T-helper 22 cell (primary cell): ENCODE measurements at places on chromosomes 2 and 18.

DNA sequence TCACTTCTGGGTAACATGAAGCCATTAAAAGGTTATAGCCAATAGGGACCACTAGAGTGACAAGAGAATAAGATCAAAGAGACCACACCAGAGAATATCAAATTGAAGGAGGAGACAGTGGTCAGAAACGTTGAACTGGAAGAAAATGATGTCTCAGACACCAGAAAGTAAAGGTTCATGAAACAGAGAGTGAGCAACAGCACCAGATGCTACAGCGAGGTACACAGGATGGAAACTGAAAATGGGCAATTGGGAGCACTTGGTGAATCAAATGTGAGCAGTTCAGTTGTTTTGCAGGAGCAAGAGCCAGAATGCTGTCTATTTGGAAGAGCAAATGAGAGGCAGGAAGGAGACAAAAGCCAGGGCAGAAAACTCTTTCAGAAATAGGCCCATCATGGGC lies 162.6 kb downstream of the SS18 start:
- DNase-seq: no peak

- no peak for DNase-seq
Measured at GRCh38 chr2:111034606-111035005, 86.1 kb upstream of the BCL2L11 start.

DNA sequence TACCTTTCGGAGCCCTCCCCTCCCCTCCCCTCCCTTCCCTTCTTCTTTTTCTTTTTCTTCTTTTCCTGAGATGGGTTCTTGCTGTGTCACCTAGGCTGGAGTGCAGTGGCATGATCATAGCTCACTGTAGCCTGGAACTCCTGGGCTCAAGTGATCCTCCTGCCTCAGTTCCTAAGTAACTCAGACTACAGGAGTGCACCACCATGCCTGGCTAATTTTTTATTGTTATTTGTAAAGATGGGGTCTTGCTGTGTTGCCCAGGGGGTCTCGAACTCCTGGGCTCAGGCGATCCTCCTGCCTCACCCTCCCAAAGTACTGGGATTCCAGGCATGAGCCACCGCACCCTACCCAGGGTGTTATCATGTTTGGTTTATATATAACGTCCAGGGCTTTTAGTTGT lies 66.7 kb downstream of the ASB1 start:
- DNase-seq: no peak

- no peak for DNase-seq
Measured at GRCh38 chr18:12863687-12864216, 20.3 kb downstream of the PTPN2 start.

- DNase-seq: no peak
Measured at GRCh38 chr2:70828115-70828514, 7.5 kb downstream of the CD207 start.

- no peak for DNase-seq
Measured at GRCh38 chr2:19050354-19050753, 308.1 kb downstream of the OSR1 start.

- DNase-seq: no peak
Measured at GRCh38 chr2:118102433-118103082, 14.3 kb downstream of the INSIG2 start.

- no peak for DNase-seq
Measured at GRCh38 chr2:9952856-9953503, 1.5 kb downstream of the GRHL1 start.

DNA sequence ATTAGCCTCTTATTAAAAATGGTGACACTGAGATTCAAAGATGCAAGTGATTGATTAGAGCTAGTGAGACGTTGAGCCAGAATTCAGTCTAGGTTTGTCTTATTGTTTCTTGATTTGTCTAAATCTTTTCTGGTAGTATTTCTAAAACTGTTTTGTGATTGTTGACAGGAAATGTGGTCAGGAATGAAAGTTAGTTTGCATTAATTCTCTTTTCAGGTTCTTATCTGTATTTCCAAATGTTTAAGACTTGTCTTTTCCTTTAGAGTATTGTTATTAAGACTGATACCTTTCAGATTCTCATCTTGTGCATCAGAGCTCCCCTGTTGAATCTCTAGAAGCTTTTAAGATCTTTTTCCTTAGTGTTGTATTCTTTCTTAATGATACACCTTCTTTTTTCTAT lies 89.3 kb downstream of the MBD5 start:
- no peak for DNase-seq

- no peak for DNase-seq
Measured at GRCh38 chr18:48667276-48668254, 128.7 kb downstream of the CTIF start.

- no peak for DNase-seq
Measured at GRCh38 chr2:8822218-8822617, 15.2 kb downstream of the KIDINS220 start.

DNA sequence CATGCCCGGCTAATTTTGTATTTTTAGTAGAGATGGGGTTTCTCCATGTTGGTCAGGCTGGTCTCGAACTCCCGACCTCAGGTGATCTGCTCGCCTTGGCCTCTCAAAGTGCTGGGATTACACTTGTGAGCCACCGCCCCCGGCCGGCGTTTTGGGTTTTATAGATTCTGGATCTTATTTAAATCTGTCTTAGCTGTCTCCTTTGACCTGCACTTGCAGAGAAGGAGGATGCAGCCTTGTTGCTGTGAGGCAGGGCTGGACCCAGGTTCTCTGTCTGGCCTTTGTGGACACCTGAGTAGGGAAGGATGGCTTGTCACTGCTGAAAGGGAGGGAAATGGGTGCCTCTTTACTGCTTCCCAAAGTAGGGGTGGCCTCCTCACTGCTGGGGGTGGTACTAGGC lies 83.0 kb upstream of the HS6ST1 start:
- DNase-seq: no peak

GRCh38 chr2:197284956-197285355 lies 25.6 kb downstream of the ANKRD44 start:
- DNase-seq: no peak

GRCh38 chr2:179604598-179604997 lies 256.8 kb downstream of the ZNF385B start:
- DNase-seq: no peak

DNA sequence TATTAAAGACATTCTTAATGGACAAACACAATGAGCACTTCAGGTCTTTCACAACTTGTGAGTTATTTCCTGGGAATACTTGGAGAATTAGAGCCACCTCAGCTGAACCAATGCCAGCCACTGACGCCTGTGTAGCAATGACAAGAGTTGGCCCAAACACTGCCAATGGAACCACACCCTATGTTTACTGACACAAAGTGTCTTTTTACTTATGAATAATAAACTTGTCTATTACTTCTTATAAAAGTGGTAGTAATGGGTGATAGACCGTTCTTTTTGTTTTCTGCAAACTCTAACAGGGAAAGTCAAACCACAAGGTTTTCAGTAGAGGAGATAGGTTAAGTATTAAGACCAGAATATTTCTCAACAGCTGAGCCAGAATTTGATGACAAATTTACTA lies 12.5 kb upstream of the CHAC2 start:
- no peak for DNase-seq

- DNase-seq: no peak
Measured at GRCh38 chr2:216491793-216492596, 6.6 kb upstream of the RPL37A start.

DNA sequence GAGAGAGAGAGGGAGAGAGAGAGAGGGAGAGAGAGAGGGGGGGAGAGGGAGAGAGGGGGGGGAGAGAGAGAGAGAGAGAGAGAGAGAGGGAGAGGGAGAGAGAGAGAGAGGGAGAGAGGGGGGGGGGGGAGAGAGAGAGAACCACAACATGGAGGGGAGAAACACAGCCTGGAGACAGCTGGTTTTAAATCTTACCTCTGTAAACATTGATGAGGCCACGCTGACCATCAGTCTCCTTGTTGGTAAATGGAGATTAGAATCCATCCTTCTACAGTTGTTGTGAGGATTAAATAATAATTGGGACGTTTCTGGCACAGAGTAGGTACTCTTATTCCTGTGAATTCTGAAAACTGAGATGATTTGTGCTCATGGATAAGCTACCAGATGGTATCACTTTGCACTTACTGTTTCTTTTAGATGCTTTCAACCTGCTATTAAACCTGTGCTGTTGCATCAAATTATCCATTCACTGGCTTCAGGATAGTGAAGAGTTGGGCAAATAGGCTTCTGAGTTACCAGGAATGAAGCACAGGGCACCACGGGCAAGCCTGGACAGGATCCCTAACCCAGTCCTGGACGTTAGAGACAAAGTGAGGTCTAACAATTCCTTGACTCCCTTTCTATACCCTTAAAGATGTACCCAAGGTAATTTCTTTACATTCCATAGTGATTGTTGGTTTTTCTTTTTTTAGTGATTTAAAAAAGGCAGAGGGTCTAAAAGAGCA lies 318.1 kb downstream of the ZNF521 start:
- no peak for DNase-seq

GRCh38 chr2:176449852-176450251 lies 180.6 kb downstream of the MTX2 start:
- DNase-seq: no peak

GRCh38 chr2:19549821-19550220 lies 191.4 kb upstream of the OSR1 start:
- DNase-seq: no peak

- DNase-seq: no peak
Measured at GRCh38 chr18:63182310-63182772, 137.2 kb downstream of the BCL2 start.

DNA sequence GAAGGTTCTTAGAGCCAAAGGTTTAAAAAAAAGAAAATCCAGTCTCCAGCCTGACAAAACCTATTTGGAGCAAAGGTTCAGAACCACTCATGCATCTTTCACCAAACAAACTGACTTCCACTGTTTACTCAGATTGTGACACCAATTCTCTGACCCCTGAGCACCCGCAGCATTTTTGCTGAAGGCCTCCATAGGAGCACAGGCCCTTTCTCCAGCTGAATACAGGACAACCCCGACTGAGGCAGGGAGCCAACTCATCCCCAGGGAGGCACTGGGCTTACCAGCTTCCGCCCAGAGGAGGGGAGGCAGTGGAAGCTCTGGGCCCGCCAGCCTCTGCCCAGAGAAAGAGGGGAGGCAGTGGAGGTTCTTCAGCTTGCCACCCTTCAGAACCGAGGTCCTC lies 51.0 kb upstream of the CNGA3 start:
- DNase-seq: no peak

GRCh38 chr2:217231724-217232123 lies 371.9 kb upstream of the TNP1 start:
- no peak for DNase-seq

DNA sequence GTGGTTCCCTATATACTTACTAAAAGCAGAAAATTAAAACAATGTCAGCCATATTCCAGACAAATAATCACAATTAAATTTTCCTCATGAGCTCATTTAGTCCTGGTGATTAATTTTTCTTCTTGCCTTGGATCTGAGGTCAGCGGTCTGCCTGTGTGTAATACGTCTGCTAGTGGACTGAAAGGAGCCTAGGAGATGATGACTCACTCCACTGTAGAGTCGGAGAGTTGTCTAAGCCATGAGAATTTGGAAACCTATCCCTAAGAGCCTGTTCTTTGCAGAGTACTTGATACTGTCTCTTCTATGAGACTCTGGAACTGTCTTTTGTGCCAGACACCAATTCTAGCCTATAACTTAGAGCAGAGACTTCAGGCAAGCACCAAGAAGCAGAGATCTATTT lies 94.2 kb upstream of the RAB27B start:
- no peak for DNase-seq

DNA sequence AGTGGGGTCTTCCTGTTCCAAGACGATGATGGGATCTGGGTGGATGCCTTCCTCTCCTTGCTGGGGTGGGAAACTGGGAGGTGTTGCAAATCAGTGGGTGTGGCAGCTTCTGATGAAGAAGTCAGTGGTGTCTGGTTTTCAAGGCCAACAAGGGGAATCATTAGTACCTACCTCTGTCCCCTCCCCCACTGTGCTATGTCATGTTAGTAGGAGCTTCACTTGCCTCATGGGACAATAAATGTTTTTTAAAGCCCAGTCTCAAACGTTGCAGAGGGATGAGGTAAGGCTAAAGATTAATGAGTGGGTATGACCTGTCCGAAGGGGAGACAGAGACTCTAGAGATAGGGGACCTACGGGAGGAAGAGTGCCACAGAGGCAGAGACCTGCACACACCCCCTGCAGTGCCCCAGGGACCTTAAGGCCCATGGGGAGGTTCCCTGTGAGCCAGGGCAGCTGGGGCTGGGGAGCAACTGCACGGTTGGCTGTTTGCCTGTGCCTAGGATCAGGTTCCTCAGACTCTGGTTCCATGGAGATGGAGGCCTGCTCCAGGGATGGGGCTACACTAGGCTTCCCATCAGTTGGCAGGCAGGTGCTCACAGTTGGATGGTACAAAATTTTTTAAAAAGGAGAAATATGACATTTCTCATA lies 37.8 kb upstream of the SLC1A4 start:
- DNase-seq: no peak

GRCh38 chr2:149465873-149466272 lies 121.7 kb downstream of the MMADHC start:
- no peak for DNase-seq

- DNase-seq: no peak
Measured at GRCh38 chr2:229660951-229661350, 53.4 kb downstream of the DNER start.

DNA sequence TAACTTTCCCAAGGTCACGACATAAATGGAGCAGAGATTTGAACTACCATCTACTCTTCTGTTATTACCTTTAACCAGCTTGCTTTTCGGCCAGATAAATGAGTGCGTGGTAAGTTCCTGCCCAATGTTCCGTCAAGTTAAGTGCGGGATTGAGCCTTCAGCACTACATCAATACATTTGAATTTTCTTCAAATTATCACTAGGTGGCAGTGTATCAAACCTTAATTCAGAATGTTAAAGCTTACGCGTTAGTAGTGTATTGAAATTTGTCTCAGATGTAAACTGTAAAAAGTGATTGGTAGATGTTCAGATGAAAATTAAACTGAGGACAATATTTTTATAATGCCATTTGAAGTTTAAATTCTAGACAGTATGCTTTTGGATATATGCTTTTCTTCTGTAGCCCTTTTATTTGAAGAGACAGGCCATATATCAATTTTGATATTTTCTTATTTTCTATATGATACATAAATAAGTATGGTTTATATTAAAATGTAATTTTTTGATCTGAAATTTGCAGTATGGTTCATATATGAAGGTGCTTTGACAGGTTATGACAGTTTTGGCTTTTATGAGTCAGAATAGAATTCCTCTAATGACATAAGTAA lies 681.3 kb downstream of the ADCYAP1 start:
- no peak for DNase-seq

GRCh38 chr2:216574046-216574445 lies 59.2 kb upstream of the IGFBP2 start:
- no peak for DNase-seq

GRCh38 chr2:186299610-186300009 lies 186.4 kb upstream of the ZC3H15 start:
- no peak for DNase-seq

GRCh38 chr2:80233333-80233732 lies 71.2 kb downstream of the LRRTM1 start:
- no peak for DNase-seq

GRCh38 chr2:23712756-23713151 lies 214.2 kb downstream of the ATAD2B start:
- DNase-seq: no peak
